Common myeloid progenitor, CD34-positive (primary cell): ENCODE measurements at places on chromosomes 12 and 14.

DNA sequence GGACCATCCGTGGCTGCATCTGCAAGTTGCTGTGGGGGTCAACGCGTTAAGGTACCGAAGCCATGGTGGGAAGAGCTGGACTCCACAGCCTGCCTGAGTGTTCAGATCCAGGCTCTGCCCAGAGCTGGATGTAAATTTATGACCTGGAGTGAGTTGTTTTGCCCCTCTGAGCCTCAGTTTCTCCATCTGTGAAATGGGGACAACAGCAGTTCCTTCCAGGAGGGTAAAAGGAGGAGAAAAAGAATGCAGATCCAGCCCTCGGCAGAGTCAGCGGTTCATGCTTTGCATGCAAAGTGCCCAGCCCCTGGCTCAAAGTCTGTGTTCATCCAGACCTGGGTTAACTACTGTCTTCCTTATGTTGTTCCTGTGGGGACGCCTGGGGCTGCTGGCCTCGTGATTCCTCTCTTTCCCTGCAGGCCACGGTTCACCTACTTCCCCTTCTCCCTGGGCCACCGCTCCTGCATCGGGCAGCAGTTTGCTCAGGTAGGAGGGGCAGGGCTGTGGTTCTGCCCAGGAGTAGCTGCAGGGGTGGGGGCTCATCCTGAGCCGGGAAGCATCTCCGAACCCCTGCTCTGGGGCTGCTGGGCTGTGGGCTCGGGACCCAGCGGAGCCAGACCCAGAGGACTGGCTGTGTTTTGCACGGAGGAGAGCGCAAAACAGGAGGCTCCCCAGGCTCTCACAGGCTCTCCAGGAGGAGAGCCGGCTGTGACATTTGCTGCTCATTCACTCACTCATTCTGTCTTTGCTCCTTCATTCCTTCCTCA lies 41.9 kb downstream of the CYP46A1 start:
- peak; percentile 23 for DNase-seq

- peak; percentile 87 for DNase-seq
Measured at GRCh38 chr14:91415794-91416743, 1.6 kb downstream of the CCDC88C start.

DNA sequence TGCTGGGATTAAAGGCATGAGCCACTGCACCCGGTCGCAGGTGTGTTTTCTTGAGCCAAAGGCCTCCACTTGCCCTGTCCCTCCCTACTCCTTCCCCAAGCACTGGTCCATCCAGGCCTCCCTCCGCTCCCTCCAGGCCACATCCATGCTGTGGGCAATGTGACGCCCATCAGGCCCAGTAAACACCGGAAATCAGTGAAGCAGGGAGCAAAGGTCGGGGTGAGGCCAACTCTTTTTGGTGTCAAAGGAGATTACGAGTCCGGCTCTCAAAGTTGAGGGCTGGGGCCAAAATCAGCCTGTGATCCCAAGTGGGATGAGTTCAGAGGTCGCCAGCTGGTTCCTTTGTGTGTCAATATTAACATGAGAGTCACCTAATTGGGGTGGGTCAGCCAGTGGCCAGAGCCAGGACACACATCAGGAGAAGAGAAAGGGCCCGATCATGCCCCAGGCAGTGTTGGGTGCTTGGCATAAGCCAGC lies 195.7 kb downstream of the RBM19 start:
- DNase-seq, result no peak

- no peak for DNase-seq
Measured at GRCh38 chr14:51441001-51441400, 201.0 kb downstream of the TMX1 start.

- no peak for DNase-seq
Measured at GRCh38 chr14:90510159-90510558, 113.3 kb downstream of the CALM1 start.

DNA sequence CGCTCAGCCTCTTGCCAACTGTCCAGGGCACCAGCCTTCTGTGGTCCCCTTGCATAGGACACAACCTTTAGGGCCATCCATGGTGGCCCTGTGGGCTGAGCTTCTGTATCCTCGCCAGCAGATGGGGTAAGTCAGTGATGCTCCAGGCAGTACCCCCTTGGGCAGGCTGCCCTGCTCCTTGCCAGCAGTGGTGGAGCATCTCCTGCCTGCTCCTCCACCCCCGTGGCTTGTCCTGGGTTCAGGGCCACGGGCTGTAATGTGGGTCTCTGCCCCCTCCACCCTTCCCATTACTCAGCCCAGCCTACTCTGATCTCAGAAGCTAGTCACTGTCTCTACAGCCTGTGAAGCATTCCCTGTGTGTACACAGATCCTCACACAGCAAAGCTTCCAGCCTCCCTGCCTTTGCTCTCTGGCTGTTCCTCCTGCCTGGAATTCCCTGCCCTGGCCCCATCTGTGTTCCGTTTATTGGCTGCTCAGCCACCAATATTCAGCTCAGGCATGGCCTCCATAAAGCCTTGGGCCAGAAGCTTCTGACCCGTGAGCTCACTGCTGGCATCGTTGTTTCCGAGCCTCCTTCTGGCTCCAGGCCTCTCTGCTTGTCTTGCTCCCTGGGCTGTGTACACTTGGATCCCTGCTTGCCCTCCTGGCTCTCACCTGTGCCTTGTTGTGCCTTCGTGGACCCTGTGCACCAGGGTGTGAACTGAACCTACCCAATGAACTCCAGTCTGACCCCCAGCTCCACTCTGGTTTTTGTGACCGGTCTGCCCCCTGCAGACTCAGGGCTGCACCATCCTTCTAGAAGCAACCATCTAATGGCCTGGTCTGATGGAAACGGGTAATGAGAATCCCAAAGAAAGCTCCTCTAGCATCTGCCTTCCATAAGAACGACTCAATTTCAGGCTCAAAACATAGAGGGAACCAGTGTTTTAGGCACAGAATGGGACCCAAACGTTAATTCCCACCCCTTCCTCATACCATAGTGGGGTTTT lies 177.0 kb upstream of the PRMT8 start:
- peak; percentile 62 for DNase-seq

DNA sequence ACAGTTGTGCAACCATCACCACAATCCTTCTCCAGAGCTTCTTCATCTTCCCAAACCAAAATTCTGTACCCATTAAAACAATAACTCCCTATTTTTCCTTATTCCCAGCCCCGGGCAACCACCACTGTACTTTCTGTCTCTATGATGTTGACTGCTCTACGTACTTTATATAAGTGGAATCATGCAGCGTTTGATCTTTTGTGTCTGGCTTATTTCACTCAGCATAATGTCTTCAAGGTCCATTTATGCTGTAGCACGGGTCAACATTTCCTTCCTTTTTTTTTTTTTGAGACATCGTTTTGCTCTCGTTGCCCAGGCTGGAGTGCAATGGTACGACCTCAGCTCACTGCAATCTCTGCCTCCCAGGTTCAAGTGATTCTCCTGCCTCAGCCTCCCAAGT lies 162.7 kb upstream of the GSC start:
- DNase-seq, result no peak

GRCh38 chr14:50233951-50234250 lies 2.5 kb upstream of the SOS2 start:
- no peak for DNase-seq

- DNase-seq, result peak; percentile 34
Measured at GRCh38 chr12:31574803-31575575, 15.9 kb downstream of the DENND5B start.

DNA sequence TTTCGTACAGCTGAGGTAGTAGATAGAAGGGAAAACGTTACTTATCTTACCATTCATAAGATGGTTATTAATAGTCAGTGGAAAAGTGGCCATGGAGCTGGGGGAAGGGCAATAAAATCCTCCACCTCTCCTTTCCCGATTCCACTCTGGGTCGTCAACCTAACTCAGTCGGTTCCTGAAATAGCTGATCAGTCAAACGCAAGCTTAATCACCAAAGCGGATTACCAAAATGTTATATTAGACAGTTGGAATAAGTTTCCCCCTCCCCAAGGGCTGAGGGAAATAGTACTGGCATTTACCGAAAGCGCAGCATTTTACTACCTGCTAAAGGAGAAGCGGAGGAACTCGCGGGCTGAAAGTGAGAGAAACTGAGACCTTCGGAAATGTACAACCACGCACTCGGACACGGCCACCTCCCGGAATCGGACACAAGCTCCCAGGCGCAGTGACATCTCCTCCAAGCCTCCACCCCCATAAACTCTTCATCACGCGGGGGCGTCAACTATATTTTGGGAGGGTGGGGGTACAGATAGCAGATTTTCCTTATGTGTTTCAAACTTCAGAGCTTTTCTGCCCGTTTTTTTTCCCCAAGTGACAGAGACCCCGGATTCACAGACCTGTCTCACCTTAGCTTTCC lies 1.2 kb downstream of the PPM1H start:
- no peak for DNase-seq

- DNase-seq, result peak; percentile 48
Measured at GRCh38 chr12:57893431-57894353, 47.2 kb upstream of the CTDSP2 start.

DNA sequence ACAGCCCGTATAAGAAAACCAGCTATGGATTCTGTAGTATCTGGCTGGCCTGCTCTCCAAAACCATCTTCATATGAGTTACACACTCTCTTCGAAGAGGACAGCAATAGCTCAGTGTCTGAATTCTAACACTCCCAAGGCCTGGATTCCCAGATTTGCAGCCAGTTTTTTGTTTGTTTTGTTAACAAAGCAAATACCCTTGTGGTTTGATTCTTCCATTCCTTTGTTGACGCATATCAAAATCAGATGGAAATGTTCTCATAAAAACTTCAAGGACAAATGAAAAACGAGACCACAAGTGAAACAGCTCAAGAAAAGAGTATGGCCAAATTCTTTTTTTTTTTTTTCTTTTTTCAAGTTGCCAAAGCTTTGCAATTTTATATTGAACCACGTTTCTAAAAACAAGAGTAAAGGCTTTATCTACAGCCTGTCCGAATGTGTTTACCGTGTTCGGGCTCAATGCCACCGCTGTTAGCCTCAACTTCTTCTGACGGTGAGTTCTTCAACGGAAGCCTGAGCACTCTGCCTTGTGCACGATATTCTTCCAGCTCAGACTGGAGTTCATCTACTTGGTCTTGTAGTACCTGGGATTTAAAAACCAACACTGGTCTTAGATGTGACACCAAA lies 67.5 kb downstream of the NIN start:
- DNase-seq, result no peak

- DNase-seq, result no peak
Measured at GRCh38 chr14:75969126-75969525, 12.7 kb downstream of the TGFB3 start.

- DNase-seq, result peak; percentile 6
Measured at GRCh38 chr12:114440270-114441038, 34.5 kb upstream of the TBX5 start.

- no peak for DNase-seq
Measured at GRCh38 chr12:103442822-103443221, 52.9 kb downstream of the C12orf42 start.

DNA sequence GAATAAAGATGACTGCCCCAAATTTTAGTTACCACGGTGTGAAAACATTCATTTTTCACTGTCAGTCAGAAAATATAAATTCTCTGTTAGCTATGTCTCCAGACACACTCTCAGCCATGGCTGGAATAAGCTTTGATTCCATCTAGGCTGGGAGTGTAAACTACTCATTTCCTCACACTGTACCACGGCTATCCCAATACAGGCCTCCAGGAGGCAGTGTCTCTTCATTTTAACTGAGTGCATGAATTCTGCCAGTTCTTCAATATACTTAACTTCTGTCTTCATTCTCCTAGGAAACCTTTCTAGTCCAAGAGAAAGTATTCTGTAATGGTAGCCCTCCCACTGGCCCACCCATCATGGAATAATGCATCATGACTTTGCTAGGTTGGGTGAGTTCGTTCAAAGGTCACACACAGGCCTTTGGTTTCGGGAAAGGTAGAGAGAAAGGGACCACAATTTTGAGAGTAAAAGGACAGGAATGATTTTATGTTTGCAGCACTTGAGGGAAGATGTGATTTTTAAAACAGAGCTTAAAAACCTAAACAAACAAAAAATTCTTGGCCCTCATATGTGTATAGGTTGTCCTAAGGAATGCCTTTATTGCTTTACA lies 381.1 kb downstream of the SEC23A start:
- peak; percentile 33 for DNase-seq

- DNase-seq, result peak; percentile 48
Measured at GRCh38 chr12:11855983-11856374, 206.5 kb downstream of the ETV6 start.

DNA sequence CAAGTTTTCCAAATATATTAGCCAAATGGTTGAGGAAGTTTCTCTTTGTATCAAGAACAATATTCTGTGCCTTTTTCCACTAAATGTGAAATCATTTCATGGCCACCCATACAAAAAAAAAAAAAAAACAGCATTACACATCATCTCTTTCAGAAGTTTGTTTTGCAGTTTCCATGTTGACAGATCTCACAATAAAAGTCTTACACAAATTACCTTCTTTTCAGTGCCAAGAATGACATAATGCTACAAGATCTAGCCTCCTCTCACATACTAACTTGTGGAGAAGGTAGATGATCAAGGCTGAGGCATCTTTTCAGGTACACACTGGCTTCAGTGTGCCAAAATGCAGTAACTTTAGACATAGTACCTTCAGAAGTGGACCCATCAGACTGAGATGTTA lies 35.3 kb downstream of the PRKD1 start:
- DNase-seq, result no peak

DNA sequence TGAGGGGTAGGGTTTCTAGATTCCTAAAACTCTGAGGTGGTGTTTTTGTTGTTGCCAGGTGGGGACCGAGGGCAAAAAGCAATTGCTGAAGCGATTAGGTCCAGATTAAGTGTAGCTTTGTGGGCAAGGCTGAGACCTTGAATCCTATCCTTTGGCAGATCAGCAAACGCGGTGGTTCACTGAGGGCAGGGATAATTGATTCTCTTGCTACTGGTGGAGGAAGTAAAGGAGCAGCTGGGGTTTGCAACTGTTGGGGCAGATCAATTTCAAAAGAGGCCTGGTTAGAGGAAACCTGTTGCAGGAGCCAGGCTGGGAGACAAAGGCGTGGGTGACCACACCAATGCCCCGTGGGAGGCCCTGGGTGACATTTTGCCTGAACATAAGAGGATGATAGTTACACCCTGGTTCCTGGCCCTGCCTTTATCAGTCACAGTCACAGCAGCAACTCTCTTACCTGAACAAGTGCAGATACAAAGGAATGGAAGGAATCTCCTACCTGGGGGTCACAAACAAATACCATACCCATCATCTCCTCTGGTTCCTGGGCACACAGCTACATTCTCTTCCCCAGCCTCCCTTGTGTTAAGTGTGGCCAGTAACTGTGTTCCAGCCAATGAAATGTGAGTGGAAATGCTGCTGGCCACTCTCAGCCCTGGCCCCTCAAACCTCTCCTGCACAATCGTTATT lies 43.3 kb upstream of the RASSF3 start:
- no peak for DNase-seq

DNA sequence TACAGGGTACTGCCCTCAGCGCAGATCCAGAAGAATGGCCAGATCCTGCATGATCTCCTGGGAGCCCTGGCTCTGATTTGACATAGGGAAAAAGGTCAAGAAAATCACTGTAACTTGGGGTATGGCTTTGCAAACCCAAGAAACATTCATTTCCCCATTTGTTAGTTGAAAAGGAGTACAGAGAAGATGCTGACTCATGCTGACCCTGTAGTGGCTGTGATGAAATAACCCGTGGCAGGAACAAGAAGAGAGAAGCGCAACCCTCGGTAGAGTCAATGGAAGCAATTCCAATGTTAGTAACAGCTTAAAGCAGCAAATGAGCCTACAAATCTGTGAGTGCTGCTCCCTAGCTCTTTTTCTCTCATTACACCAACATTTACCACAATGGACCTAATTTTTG lies 281.6 kb upstream of the NPAS3 start:
- peak; percentile 79 for DNase-seq

GRCh38 chr14:68131907-68132306 lies 312.3 kb downstream of the RAD51B start:
- DNase-seq, result no peak
